ENCODE measurements at places on chromosomes 6 and 20.

DNA sequence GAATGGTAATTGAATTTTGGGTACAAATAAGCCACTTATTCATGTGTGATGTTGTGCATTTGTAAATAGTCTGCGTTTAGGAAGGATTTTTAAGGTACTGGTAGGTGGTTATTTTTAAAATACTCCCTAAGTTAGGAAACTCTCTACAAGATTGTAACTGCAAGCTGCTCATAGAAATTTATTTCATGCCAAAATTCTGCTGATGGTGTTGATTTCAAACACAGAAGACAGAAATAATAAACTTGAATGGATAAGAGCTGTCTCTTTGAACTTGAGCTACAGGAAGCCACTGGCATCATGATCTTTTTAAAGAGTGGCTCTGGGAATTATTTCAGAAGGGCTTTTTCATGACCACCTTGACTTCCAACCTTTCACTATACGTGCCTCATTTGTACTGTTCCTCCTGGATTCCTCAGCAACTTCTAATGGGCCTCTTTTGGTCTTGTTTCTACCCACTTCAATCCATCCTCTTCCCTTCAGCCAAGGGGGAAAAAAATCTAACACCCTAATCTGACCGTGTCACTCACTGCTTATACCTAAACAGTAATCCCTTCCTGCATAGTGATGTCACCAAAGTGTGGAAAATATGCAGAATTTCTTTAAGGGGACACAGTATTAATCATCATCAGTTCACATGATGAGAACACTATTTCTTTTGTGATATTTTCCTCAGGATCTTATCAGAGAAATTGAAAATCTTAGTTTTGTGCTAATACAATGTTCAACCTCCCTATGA, 113.6 kb downstream of the PFDN4 start:
- no peak for DNase-seq

- DNase-seq = no peak
Measured at GRCh38 chr6:163828038-163828795, 413.7 kb downstream of the QKI start.

GRCh38 chr20:2023151-2023550, 29.3 kb upstream of the PDYN start:
- no peak for DNase-seq

DNA sequence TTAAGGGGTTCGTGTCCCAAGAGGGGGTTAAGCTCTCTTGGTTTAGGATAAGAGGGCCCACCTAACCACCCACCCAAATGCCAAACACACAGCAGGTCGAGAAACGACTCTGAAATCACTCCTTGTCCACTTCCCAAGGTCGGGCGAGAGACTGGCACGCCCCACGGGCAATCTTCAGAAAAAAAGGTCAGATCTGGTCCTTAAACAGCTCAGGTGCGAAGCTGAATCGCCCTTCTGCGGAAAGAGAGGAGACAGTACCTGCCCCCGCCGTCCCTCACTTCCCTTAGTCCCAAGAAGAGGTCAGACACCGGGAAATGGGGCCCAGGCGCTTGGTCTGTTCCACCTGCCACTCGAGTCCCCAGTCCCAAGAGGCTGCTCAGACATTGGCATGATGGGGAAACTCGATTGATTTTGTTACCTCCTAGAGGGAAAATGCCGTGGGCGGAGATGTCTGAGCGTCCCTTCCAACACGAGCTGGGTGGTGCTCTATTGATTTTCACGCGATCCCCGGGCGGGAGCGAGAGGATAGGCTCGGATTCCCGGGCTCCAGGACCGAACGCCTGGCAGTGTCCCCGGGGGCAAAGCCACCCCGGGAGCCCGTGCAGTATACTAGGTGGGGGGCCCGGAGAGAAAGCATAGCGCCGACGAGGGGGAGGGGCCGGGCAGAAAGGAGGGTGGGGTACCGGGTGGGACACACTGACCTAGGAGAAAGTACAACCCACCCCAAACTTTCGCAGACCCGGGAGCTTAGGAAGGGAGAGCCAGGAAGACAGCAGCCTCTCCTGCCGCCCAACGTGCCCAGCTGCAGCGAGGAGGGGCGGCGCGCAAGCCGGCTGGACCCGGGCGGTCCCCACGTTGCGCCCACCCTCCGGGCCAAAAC, 1.1 kb upstream of the SAMD5 start:
- DNase-seq = no peak

DNA sequence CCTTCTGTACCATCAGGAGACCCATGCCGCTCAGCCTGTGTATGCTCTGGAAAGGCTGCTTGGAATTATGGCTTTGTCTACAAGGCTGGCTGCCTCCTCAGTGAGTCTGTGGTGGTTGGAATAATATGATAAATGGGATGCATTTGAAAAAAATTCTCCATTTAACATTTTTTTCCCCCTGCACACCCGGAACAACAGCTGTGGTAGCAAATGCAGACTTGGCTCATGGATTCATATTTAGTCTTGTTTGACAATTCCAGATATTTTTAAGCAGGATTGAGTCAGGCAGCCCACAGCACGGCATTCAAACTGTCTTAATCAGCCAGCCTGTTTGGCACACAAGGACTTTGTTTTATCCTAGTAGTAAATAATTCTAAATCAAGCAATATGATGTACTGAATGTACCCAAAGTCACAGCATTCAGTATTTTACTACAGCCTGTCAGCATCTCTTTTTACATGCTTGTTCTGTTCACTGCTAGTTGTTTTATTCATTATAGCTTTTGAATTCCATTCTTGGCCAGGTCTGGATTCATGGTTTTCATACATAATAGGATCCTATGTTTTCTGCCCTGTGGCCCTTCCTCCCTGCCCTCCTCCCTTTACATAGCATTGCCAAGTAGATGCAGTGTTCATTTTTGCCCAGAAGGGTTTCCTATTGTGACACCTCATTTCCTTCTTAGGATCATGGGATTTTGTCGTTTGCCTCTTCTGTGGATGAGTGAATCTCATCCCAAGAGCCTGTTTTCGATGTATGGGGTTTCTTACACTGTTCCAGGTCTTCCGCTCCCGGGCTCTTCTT, 68.1 kb downstream of the LRRC1 start:
- DNase-seq = no peak
